Renal pelvis (tissue), 12 donors: ENCODE measurements at places on chromosomes 6 and 20. TPM values are rescaled to one million over a fixed set of nuclear protein-coding genes. Genes with fewer than 3 reads are reported as not detected.

DNA sequence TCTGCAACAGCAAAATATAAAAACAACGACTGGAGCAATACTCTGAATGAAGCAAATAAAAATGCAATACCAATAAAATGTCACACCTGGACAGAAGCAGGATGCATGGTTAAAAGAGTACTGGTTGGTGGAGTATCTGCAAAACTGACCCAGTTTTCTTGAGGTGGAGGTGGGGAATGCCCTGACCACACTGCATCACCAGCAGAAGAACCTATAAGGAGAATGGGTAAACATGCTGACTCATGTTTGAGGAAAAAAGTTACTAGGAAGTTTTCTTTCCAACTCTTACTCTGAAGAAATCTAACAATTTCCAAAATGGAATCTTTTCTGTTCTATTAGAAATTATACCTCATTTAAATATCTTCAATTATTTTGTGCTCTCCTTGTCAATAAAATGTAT is 43.6 kb downstream of the REPS1 start:
- no peak for DNase-seq

DNA sequence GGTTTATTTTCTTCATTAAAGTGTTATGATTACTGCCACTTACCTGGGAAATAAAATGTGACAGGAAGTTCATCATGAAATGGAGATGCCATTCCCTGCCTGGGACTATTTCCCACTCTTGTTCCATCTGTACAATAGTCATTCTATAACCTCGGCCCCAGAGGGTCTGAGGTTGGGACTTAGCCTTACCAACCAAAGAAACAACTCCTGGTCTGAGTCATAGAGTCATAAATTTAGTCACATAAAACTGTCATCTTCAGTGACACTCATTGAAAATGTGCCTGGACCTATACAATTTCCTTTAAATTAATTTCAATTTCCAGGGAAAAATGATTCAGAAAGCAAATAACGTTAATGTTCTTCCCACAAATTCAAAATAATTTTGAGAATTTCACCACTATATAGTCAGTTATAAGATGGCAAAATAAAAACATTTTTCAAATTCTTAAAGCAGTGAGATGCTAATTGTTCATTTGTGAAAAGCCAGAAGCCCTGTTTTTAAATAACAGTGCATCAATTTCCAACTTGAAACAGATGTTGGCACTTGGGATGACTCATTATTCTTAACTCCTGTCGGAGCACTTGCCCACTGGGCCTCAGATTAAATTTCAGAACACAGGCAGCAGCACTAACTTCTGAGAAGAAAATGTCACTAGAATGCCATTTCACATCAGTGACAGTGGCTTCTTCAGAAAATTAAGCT is 201.2 kb upstream of the SMLR1 start:
- DNase-seq: no peak

GRCh38 chr6:36650848-36651478 is 27.6 kb upstream of the CDKN1A start:
- DNase-seq: no peak

PRICKLE4 gene
- 3.2 TPM for polyA plus RNA-seq

CDS2 gene
- 32.1 TPM for polyA plus RNA-seq

NOTCH4 gene
- polyA plus RNA-seq: 30.0 TPM

- DNase-seq: no peak
Observed at GRCh38 chr20:40110311-40110831, 578.7 kb downstream of the MAFB start.

GRCh38 chr6:142935553-142936517 is 9.1 kb downstream of the HIVEP2 start:
- DNase-seq: peak; percentile 22

OR2H1 gene
- not detected for polyA plus RNA-seq

DNA sequence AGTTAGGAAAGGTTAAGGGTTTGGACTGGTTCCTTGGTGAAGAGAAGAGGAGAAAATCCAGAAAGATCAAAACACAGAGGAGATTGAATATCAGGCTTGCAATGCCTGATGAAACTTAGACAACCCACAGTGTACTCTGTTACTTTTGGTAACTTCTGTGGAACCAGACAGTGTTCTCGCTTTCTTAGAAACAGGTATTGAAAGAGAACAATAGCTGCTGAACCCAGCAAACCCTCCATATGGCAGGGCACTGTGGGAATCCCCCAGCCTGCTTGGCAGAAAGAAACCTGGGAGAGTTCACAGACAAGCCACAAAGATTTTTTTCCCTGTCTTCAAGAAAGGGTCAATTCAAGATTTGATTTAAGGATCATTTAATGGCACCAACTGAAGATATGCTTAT is 342.8 kb downstream of the FOXA2 start:
- no peak for DNase-seq

GRCh38 chr6:28777147-28777461 is 146.7 kb downstream of the TRIM27 start:
- DNase-seq: no peak

DNA sequence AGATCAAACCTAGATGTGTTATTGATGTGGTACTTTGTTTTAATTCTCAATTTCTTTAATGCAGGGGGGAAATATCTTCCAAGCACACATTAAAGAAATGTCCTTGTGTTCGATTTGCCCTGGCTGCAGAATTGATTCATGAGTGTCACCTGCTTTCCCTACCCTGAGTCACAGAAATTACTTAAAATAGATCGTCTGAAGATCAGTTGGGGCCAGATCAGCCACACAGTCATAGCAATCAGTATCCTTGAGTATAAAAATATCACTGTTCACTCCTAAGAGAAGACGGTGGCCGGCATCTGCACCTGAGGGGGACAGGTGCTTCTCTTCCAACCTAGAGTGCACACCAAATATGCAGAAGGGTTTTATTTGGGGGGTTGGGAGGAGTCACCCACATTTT is 115.2 kb upstream of the RIN2 start:
- no peak for DNase-seq

DNA sequence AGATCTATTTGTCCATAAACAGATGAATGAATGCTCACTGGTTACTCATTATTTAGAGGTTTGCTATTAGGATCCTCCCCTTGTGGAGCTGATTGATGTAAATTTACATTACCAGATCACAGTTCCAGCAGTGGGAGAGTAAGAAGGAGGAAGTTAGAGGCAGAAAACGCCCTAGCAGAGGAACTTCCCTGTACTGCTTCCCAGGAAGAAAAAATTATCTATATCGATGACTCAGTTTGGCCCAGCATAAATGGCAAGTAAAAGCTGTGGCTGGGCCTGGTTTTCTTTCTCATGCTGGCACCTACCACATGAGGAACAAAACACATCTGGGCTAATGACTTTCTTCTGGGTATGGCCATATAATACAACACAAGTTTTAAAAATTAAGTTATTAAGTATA is 35.7 kb downstream of the DNAAF9 start:
- DNase-seq: no peak

ZNF318 gene
- 32.9 TPM for polyA plus RNA-seq

- DNase-seq: no peak
Observed at GRCh38 chr6:119277052-119277451, 72.5 kb downstream of the MAN1A1 start.

LY6G5B gene
- polyA plus RNA-seq: 38.1 TPM

ANKRD66 gene
- polyA plus RNA-seq: not detected

DNA sequence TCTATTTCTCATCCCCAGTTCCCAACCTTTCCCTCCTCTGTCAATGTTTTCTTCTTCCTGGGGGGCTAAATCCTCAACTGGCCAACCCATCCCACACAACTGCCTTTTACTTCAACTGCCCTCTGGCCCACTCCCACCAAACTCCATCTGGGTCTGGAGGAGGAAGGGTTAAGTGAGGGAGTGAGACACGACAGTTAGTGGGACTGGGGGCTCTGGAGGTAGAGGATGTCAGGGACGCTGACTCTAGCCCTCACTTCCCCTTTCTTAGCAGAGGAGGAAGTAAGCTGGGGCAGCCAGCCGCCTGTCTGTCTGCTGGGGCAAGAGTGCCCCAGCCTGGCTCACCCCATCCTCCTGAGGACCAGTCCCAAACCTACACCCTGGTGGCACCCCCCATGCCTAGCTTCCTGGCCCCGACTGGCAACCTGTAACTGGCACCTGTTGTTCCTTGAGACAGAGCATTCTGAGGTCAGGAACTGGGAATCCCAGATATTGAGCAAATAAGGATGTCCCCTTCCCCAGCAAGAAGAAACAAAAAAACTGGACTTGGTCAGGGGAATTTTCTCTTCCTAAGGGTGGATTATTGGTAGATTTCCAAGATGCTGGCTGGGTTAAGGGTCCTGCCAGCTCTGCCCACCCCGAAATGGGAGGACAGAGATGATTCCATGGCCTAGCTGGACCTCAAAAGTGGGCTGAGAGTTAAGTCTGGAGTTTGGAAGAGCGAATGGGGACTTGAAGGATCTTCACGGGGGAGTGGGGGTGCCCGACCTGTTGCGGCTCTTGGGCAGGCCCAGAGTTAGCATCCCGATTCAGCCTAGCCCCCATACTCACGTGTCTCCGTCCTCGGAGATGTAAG is 971 bp downstream of the NFKBIE start:
- DNase-seq: peak; percentile 33

- DNase-seq: peak; percentile 39
Observed at GRCh38 chr20:20224806-20225205, 143.1 kb upstream of the INSM1 start.

GRCh38 chr20:46030284-46031013 is 1.4 kb downstream of the SLC12A5 start:
- DNase-seq: no peak

MYLK4 gene
- 1.5 TPM for polyA plus RNA-seq

GRCh38 chr6:93248631-93249030 is 170.7 kb downstream of the EPHA7 start:
- DNase-seq: no peak

GRCh38 chr6:166591961-166592520 is 5.6 kb upstream of the RAMACL start:
- DNase-seq: no peak

- DNase-seq: no peak
Observed at GRCh38 chr20:49892817-49893216, 22.5 kb downstream of the SPATA2 start.

GRCh38 chr20:24747010-24747712 is 201.9 kb upstream of the CST7 start:
- no peak for DNase-seq

GRCh38 chr20:23415959-23416583 is 5.2 kb downstream of the NAPB start:
- DNase-seq: no peak

GRCh38 chr20:53809728-53810365 is 216.2 kb upstream of the ZNF217 start:
- DNase-seq: no peak

- DNase-seq: peak; percentile 54
Observed at GRCh38 chr6:143357561-143358255, 92.8 kb downstream of the ADAT2 start.

CLVS2 gene
- polyA plus RNA-seq: 0.10 TPM

- DNase-seq: no peak
Observed at GRCh38 chr6:161476711-161477110, 202.8 kb upstream of the AGPAT4 start.

DNA sequence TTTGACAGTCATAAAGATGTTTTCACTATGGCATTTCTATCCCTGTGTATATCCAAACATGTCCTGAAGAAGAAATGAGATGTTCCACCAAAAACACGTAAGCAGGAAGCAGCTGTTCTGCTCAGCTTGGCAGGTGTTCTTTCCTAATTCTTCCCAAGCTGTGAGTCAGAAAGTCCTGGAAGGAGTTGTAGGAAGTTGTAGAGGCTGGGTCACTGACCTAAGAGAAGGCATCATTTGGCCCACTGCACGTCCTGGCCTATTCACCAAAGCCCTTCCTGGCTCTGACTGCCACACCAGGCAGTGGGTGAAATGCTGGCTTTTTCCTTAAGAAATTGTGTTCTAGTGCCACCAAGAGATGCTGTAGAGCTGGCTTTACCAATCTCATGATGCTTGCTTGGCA is 40.3 kb downstream of the STX11 start:
- no peak for DNase-seq

DNA sequence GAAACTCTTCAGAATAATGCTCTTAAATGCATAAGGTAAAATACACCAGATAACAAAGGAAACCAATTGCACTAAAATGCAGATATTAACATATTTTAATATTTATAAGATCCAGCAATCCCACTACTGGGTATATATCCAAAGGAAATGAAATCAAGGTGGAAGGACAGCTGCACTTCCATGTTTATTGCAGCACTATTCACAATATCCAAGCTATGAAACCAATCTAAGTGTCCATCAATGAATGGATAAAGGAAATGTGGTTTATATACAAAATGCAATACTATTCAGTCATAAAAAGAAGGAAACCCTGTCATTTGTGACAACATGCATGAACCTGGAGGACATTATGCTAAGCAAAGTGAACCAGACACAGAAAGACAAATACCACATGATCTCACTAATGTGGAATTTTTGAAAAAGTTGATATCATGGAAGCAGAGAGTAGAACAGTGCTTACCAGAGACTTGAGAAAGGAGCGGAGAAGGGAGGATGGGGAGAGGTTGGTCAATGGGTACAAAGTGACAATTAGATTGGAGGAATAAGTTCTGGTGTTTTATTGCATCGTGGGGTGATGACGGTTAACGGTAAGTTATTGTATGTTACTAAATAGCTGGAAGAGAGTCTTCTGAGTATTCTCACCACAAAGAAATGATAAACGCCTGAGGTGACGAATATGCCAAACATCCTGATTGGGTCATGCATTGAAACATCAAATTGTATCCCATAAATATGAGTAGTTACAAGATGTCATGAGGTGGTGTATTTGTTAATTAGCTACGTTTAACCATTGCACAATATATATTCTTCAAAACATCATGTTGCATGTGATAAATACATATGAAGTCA is 37.9 kb upstream of the RNF24 start:
- no peak for DNase-seq

RCAN2 gene
- 22.4 TPM for polyA plus RNA-seq

FAM184A gene
- polyA plus RNA-seq: 12.1 TPM

RBM24 gene
- 1.2 TPM for polyA plus RNA-seq

GRCh38 chr20:57451795-57452661 is 60.8 kb downstream of the RBM38 start:
- DNase-seq: no peak

DNA sequence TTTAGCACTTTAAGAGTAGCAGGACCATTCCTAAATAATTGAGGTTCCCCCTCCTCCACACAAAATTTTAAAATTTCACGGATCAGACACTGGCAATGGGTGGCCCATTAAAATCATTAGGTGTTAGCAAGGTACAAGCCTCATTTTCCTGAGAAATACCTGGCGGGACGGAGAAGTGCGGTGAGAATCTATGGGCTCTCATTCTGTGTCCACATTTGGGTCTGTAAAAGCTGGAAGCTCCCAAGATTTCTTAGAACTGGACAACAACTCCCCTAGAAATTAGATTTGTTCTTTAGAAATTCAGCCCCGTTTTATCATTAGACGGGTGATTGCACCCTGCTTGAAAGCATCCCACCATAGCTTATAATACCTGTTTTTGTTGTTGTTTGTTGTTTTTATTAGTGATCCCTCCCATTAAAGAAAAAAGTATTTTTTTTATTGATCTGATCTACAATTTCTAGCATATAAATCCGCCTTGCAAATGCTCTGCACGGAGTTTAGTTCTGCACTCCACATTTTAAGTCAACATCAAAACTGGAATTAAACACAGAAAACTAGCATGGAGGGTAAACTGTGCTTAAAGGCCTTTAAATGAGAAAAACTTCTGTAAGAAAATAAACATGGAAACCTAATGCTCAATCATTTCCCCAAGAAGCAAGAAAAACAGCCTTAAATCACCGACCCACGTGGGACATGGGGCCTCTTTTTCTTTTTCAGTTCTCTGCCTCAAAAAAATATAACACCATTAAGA is 5.7 kb downstream of the SIM1 start:
- DNase-seq: no peak
